Breast epithelium (tissue), 4 donors: ENCODE measurements at places on chromosomes 5 and 9. TPM values are rescaled to one million over a fixed set of nuclear protein-coding genes. Genes with fewer than 3 reads are reported as not detected.

- no peak for DNase-seq
Measured at GRCh38 chr5:145938776-145939539, 2.6 kb downstream of the SH3RF2 start.

Gene CHD1
- total RNA-seq: 114 TPM

GRCh38 chr9:70902692-70903131 lies 218.7 kb downstream of the TRPM3 start:
- no peak for DNase-seq

GRCh38 chr9:98381311-98382103 lies 126.1 kb upstream of the TBC1D2 start:
- DNase-seq: no peak

- DNase-seq: no peak
Measured at GRCh38 chr5:41510176-41510831, at the start of gene PLCXD3. TSS of gene PLCXD3 (minus strand) at chr5:41510601. CDS start at chr5:41510526, 75 bp downstream.

DNA sequence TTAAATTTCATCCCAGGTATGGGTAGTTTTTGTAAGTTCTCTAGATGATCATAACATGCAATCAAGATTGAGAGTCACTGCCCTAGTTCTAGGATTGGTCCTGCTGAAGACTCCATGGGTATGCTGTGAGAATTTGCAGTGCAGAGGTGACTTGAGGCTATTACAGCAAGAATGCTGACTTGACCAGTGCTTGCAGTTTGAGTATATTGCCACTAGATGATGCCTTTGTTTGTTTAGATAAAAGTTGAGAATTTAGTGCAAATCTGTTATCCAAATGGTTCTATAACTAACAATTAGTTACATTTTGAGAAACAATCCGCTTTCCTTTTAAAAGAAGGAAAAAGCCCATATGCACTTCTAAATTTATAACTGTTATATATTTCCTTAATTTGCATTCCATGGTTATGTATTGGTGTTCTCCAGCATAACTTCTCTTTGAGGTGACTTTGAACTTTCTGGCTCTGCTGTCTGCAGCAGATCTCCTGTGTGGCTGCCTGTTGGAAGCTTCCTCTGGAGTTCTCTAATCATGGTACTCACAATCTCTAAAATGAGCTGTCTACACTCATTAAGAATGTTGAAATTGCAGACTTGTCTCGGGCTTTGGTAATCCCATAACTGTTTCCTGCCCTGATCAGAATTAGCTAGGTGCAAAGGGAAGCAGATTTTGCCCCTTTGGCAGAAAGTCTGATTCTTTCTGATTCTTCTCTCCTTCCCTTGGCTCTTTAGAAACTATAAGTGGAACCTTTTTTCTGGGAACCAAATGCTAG lies 24.9 kb downstream of the MELK start:
- DNase-seq: no peak

DNA sequence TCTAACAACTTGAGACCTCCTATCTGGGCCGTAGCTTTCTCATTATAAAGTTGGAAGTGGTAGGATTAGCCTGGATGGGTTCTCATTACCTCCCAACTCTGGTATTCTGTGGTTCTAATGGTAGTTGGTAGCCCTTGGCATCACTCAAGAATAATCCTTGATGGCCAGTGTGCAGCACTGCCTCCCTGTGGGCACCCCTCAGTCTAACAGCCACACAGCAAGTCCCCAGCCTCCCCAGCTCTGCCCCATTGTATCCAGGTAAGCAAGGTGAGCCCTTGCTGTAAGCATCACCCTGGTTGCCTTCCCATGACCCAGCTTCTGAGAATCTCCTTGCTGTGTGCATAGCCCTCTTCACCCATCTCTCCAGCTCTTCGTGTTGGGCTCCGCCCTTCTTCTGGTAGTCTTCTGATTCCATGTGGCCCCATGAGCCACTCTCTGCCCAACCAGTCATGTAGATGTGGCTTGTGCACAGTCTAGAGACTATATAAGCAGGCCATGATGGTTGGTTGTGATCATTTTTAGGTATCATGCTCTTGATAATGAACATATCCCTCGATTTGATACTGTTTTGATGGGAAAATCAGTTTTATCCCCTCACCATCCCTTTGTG lies 57.6 kb upstream of the GRHPR start:
- no peak for DNase-seq

Gene NR5A1
- not detected for total RNA-seq

DNA sequence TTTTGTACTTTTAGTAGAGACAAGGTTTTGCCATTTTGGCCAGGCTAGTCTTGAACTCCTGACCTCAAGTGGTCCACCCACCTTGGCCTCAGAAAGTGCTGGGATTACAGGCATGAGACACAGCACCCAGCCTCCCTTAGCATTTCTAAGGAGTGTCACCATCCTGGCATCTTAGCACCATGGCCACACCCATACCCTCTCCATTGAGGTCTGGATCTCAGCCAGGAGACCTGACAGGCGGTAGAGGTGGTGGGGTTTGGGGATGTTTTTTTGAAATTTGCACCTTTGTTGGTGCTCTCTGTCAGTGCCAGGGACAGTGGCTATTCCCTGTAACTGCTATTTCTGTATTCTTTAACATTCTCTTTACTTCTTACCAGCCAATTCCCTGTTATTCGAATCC lies 72.5 kb downstream of the TRIM36 start:
- no peak for DNase-seq

- no peak for DNase-seq
Measured at GRCh38 chr5:158152136-158152535, 293.2 kb upstream of the CLINT1 start.

- DNase-seq: no peak
Measured at GRCh38 chr5:178695556-178695955, 34.9 kb downstream of the ZNF354A start.

GRCh38 chr9:28774433-28775235 lies 1201.4 kb upstream of the C9orf72 start:
- DNase-seq: no peak

Gene POLR3G
- total RNA-seq: 4.8 TPM

Gene FKTN
- 9.4 TPM for total RNA-seq

- no peak for DNase-seq
Measured at GRCh38 chr9:69389437-69389995, 64.5 kb downstream of the ENTREP1 start.

DNA sequence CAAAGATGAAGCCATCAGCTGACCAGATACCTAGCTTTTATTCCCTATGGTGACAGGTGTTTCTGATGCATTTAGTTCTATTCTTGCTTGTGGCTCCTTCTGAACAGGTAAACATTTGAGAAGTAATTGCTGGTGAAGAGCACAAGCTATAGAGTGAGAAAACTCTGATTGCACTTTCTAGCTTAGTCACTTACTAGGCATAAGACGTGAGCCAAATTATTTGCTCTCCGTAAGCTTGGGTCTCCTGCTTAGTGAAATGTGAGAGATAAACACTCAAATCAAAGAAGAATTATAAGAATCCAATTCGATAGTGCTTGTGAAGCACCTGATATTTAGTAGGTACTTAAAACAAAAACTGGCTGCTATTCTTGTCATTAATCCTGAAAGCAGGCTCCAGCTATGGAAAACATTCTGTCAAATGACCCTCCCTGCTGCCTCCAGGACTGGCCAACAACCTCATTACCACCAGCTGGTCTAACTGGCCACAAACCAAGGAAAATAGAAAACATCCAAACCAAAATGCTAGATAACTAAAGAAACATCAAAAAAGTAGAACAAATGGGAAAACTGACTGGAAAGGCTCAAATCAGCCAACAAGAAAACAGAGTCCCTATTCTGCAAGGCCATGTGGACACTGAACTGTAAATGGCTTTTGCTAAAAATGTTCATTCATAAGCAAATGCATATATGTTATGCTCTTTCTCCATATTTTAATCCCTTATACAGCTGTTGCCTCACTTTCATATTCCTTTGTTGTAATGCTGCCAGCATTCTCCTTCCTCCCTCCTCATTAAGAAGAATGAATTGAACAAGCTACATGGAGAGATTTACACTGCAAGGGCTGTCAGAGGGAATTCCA lies 616.1 kb downstream of the DTWD2 start:
- no peak for DNase-seq

Gene AGXT2
- total RNA-seq: not detected

Gene BNC2
- 15.8 TPM for total RNA-seq

Gene ZNF366
- 1.9 TPM for total RNA-seq

Gene SLC27A6
- total RNA-seq: 12.6 TPM

- peak; percentile 39 for DNase-seq
Measured at GRCh38 chr9:70589571-70590314, 175.3 kb upstream of the KLF9 start.

GRCh38 chr9:131562032-131562959 lies 17.0 kb downstream of the PRRT1B start:
- no peak for DNase-seq

Gene APBA1
- total RNA-seq: 7.8 TPM

GRCh38 chr9:2597483-2597882 lies 24.1 kb upstream of the VLDLR start:
- DNase-seq: no peak

DNA sequence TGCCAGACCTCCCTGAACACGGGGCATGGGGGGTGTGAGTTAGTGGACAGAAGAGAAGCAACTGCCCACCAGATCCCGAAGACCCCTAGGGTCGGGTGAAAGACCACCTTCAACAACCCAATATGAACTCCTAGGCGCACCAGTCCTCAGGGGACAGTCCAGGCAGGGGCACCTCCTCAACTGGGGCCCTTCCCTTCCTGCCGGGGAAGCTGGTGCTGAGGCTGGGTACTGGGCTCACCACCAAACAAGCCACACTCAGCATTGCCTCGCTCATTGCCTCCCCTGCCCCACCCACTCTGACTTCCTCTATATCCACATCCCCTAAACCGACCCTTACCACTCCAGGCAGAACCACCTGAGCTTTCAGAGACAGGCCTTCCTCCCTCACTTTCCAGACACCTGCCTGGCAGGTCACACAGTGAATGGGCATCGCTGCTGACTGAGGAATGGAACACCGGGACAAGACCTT lies 42.5 kb downstream of the SEMA4D start:
- DNase-seq: no peak
